Nephron progenitor cell (in vitro differentiated cells): ENCODE measurements at places on chromosomes 7 and 10.

DNA sequence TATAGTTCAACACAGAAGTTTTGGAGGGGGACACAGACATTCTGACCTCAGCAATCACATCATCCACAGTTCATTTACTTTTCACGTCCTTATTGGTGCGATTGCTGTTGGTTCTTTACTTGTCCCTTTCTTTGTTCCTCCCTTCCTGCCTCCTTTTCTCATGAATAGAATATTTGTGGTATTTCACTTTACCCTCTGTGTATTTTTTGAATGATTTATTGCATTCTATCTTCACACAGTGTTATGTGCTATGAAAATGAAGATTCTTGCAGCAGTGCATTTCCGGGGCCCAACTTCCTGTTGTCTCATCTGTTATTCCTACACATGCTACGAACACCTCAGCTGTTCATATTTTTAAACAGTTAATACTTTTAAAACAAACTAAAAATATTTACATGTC, 179.6 kb downstream of the ZMYND11 start:
- DNase-seq = no peak

GRCh38 chr10:10545771-10546170, 471.9 kb upstream of the CELF2 start:
- no peak for DNase-seq

GRCh38 chr10:105291571-105291970, 650.5 kb downstream of the SORCS3 start:
- DNase-seq = no peak

DNA sequence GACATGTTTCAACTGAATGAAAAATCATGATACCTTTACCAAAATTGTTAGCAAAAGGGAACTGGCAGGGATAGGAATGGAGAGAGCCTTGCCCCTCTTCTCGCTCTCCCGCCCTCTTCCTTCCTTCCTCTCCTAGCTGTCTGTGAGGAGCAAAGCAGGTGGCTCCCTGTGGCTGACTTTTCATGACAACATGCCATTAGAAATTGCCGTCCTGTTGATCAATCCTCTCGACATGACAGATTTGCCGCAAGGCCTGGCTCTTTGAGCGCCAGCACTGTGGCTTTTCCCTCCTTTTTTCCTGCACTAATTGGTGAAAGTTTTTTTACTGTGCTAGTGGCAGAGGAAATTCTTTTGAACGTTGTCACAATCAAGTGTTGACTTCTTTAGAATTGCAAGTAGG, 171.1 kb downstream of the TCF7L2 start:
- DNase-seq = no peak

DNA sequence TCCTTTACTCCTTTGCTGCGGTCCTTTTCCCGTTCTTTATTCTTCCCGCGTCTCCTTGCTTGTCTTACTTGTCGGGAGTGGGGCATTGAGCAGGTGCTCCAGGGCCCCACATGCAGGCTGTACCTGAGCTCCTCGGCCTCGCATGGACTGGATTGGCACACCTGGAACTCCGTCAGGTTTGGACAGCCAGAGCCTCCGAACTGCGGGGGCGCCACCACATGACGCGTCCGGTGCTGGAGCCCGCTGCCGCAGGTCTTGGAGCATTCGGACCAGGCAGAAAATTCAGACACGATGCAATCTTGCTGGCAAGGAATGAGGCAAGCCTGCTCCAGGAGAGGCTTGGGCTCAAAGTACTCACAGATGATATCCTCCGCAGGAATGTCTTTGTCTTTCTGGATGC, 195.7 kb downstream of the THSD7A start:
- DNase-seq = no peak

- no peak for DNase-seq
Observed at GRCh38 chr7:80711531-80711930, 73.1 kb downstream of the CD36 start.

DNA sequence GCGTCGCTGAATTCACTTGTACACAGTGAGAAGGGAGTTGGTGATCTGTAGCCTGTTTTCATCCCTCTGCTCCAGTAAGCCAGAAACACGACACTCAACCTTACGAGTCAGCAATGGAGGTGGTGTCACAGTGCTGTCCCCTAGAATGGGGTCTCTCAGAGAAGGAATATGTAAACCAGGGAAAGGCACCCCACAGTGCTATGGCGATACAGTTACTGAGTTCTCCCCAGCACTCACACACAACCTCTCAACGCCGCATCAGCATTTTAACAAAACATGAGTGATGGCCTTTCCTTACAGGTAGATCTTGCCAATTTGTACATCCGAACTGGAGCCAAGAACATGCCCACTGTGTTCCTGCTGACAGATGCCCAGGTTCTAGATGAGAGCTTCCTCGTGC, 196.3 kb downstream of the CDCA7L start:
- DNase-seq = no peak

GRCh38 chr7:130356121-130356875, 11.7 kb downstream of the CPA5 start:
- DNase-seq = peak; percentile 67

DNA sequence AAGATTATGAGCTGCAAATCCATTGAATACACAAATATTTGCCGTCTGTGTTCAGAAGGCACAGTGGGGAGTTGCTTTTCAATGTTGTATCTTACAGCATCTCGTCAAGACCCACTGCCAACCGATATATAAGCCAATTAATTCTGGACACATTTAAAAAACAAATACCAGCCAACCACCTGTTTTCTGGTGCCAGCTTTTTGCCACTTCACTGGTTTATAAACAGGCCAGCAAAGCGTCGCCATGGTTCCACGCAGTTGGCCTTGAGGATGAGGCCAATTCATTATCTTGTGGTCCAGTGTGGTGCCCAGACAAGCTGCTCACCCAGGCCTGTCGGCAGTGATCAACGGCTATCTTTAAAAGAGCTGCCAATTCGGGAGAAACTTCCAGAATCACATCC, 321.0 kb downstream of the TCERG1L start:
- DNase-seq = no peak

DNA sequence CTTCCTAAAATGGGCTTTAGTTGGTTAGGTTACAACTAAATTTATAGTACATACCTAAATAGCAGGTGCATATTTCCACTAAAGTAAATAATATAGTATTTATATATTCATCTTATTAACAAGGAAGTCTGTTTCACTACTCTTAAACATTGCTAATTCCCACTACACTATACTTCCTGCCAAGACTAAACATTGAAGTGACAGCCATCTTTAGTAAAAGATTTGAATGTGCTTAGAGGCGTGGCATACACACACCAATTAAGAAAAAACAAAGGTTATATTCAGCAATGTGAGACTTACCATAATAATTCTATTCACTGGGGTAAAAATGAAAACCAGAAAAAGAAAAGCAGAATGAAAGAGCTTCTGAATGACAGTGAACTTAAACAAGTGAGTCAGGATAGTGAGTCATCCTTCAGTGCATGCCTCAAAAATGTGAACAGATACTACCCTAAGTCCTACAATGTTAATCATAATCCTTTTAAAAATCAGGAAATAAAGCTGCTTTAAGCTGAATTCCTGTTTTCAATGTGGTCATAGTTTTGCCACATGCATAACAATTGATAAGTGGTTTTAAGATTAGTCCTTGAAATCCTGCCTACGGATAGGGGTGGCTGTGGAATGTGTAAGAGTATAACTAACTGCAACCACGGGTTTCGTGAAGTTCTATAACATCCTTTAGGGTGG, 59.4 kb downstream of the USP6NL start:
- DNase-seq = no peak

GRCh38 chr7:130936202-130936931, 202.4 kb upstream of the KLF14 start:
- DNase-seq = no peak
